ENCODE measurements at places on chromosomes 12 and 14.
A peak's percentile ranks its signal among the peaks of the same experiment; 100 is the strongest.

GRCh38 chr12:2754208-2754607 lies 40.6 kb upstream of the FKBP4 start:
- DNase-seq = no peak

DNA sequence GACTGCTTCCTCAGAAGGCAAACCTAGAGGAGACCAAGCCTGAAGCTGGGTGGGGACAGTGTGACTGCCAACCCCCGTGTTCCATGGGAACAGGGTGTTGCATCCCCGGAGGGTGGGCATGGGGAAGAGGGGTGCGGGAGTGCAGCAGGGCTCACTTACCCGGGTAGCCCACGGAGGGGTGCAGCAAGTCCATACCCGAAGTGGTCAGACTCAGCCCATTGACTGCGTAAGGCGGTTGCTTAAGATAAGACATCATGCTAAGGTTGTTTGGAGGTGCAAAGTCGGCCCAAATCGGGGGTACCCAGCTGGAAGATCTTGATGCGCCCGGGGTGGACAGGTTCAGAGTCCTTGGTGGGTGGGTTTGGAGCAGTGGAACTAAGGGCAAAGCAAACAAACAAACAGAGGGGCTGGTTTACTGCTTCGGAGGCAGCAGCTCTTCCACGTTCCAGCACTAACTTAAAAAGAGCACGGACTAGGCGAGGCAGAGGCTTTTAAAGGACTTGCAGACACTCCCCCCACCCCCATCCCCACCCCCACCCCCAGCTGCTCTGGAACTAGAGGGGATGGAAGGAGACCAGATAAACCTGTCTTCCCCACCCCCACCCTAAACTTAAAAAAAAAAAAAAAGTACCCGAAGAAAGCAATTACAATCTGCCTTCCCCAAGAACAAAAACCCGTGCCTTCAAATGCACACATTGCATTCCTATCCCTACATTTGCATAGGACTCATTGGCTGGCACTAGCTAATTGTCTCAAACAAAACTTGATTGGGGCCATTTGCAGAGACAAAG lies 4.9 kb downstream of the OTX2 start:
- no peak for DNase-seq

DNA sequence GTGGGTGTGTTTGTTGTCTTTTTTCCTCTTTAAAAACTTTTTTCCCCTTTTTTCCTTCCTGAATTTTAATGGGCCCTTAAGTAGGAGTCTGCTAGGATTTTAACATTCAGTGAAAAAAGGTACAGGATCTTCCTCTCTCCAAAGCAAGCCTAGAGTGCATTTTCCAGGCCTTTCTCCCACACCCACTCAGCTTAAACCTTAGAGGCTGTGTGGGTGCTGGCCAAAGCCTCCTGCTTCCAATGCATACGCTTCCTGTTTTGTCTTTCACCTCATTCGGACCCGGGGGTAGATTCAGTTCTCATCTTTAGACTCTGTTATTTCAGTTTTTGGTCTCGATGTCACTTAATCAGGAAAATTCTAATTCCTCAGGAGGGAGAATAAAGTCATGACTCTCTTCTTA lies 51.2 kb downstream of the TMEM30B start:
- no peak for DNase-seq

- no peak for DNase-seq
These were observed 33.9 kb downstream of the ARF6 start for GRCh38 chr14:49926803-49927202.

- peak; percentile 70 for DNase-seq
These were observed 27.8 kb upstream of the GPR132 start for GRCh38 chr14:105093038-105093430.

- no peak for DNase-seq
These were observed 7.0 kb upstream of the RPS26 start for GRCh38 chr12:56034586-56035332.

DNA sequence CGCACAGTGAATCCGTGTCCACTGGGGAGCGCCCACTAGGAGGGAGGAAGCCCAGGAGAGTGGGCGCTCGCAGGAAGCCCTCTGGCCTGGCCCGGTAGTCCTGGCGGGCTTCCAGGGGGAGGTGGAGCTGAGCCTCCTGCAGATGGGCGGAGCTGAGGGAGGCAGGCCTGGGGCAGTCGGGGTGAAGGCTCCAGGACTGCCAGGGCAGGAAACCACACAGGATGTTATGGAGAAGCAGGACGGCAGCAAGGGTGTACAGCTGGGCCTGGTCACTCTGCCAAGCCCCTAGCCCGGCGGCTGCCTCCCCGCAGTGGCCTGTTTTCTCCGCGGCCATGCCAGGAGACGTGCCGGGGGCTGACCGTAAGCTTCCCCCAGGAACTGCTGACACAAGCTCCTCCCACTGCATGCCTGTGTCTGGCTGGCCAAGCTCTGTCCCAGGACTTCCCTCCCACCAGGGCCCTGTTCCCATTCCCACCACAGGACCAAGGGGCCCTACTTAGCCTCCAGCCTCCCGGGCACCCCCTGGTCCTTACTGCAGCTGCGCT lies 143.4 kb upstream of the C14orf180 start:
- DNase-seq = no peak

DNA sequence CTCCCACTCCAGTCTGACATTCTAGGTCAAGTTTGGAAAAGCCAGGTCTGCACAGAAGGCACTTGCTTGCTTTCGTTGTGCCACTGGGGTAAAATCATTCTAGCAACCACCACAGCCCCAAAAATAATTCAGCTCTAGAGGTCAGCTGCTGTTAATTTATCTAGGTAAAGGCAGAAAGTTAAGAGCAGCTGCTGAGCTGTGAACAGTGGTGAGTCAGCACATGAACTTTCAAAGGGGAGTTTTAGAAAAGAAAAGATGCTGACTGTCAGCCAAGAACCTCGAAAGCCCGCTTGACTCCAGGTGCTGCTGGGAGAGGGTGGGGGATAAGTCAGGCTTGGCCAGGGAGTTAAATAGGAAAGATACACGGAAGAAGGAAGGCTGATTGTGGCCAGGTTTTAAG lies 12.7 kb downstream of the CCDC197 start:
- no peak for DNase-seq

DNA sequence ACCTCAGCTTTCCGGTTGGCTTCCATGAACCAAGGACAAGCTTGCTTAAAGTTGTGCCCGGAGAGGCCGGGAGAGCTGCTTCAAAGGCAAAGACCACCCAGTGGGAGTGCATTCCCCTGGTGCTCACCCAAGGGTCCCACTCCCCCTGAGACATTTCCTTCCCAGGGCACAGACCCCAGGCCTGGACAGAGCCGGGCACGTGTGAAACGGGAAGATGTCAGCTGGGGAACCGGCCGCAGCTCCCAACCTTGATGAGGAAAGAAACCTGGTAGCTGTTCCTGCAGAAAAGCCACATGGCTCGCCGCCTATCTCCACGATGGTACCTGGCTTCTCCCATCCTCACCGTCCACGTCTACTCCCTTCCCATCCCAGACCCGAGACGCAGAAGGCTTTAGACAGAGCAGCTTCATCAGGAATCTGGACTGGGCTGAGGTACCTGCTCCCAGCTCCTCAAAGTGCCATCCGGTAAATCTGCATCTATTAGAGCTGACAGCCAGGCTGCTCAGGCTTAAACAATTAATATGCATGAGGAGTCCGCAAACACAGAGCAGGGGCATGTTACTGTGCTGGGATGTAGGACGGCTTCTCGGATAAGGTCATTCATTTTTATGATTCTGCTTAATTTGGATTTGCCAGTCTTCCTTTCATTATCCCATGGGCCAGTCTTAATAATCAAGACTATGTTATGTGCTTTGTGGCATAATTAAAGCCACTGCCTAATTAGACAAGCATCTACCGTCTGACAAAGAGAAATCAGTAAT lies 53.1 kb downstream of the GALNT9 start:
- DNase-seq = no peak

GRCh38 chr14:103391048-103391447 lies 5.8 kb downstream of the MARK3 start:
- DNase-seq = no peak

DNA sequence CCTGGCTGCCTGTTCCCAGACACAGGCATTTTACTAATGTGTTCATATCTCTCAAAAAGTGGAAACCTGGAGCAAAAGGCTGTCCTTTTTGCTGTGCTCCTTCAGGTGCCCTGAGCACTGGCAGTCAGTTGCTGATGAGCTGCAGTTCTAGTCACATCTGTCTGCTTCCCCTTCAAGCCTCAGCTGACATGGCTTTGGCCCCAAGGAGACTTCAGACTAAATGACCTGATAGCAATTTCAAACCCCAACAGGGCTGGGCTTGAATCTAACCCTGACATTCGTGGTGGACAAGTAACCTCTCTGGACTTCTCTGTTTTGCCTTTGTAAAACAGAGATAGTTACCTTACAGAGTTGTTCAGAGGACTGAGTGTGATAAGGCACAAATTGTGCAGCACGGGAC lies 5.7 kb downstream of the SERPINA9 start:
- DNase-seq = no peak

DNA sequence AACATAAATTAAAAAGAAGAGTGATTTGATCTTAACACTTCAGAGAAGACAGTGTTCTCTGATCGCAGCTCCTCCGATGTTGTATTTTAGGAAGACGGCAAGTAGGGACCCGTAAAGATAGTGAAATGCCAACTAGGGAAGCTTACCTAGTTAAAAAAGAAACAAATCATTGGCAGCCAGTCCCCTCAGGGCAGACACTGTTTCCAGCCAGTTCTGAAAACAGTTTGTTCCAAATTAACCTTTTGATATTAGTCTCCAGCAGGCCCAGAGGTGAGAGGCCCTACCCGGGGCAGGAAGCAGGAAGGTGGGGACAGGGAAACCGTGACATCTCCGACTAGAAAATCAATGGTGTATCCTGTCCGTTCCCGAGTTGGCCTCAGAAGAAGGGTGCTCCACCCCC lies 56.0 kb downstream of the KSR2 start:
- no peak for DNase-seq

DNA sequence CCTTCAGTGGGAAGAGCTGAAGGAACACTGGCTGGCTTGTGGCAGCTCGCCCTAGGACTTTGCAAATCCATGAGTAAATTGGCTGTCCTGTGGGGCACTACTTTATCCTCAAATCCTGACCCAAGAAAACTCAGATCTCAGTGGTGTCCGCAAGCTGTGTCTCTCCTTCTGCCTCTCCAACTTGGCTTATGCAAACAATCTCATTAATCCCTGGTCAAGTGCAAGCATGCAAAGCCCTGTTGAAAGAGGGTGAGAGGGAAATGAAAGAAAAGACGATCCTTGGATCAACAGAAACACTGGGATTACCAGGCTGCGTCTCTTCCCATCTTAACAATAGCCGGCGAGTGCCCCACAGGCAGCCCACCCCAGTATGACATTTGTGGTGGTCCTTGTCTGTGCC lies 901.6 kb downstream of the BCL11B start:
- no peak for DNase-seq

Data from stimulated activated CD4-positive, alpha-beta T cell treated with anti-CD3 and anti-CD28 coated beads, Interleukin-1b, Interleukin-23, amount 100 ng/mL, for 4 hours (primary cell).